Gastrocnemius medialis (tissue), 4 donors: ENCODE measurements at places on chromosomes 2 and 18. TPM values are rescaled to one million over a fixed set of nuclear protein-coding genes. Genes with fewer than 3 reads are reported as not detected.

DNA sequence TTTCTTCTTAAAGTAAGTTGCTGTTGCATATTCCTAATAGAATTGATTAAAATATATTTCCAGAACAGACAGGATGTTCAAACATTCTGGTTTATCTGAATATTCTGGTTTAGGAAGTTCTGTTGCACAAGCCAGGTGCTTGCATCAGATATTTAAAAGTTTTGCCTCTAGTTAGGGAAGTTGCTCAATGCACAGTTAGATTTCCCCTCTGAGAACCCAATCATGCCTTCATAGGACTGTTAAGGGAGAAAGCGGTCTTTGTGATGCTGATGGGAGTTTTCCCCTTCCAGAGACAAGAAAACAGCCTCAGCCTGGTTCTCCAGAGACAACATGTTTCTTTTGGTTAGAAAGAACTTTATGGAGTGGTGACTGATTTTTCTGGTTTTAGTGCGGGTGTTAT lies 65.6 kb upstream of the REV1 start:
- DNase-seq: no peak

DNA sequence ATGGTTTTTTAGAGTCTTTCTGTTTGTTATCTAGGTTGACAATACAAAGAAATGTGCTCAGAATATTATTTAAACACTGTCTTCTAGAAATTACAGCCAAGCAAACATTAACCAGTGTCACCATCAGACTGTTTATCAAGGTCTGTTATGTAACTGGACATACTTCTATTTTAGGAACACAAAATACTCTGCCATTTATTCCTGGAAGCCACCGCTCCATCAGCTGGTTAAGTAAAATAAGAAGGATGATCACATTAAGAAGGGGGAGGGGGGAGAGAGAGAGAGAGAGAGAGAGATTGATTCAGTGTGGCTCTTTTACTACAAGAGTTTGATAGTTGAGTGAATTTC lies 47.9 kb downstream of the MBP start:
- no peak for DNase-seq

DNA sequence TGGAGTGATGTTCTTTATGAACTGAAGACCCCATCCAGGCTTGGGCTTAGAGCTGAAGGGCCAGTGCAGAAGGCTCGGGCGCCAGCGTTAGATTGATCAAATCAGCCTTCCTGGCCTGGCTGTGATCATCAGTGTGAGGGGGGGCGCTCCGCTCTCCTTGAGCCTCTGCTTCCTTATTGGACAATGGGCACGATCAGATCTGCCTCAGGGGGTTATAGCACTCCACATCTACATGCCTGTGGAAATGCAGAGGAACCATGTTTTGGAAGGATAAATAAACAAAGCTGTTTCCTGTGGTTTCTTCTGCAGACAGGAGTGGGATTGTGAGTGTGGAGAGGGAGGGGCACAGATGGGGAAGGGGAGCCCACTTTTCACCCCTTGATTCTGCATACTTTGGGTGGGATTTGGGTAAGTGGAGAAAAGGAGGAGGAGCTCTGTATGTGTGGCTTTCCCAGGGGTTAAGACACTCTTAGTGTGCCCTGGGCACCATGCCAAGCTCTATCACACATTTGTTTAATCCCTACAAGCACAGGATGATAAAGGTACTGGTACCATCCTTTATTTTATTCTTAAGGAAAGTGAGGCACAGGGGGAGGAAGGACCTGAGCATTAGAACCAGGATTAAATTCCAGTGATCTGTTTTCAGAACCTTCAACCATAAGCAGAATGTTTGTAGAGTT lies 150.5 kb downstream of the EN1 start:
- DNase-seq: no peak

The ITGA4 gene
- 0.47 TPM for total RNA-seq
